ENCODE measurements at places on chromosomes 5 and 9. TPM values are rescaled to one million over a fixed set of nuclear protein-coding genes. Genes with fewer than 3 reads are reported as not detected.

- no peak for DNase-seq
Observed at GRCh38 chr5:160970605-160971191, 118.7 kb upstream of the ATP10B start.

The DDX4 gene
- not detected for total RNA-seq

The LRRTM2 gene
- not detected for total RNA-seq

DNA sequence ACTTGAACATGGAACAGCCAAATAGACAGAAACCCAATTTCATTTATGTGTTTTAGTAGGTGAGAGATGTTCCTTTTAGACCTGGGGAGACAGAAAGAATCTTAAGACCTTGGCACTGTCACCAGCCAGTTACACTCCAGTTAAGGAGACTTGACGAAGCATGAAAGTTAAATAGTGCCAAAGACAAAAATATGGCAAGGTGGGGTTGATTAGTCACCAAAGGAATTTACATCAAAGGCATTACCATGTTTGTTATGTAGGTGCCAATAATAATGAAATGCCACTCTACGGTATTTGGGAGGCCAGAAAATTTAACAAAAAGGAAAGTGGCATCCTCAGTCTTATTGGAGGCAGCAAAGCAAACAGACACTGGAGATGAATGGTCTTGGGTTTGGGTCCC, 9.2 kb upstream of the IL12B start:
- DNase-seq: no peak

DNA sequence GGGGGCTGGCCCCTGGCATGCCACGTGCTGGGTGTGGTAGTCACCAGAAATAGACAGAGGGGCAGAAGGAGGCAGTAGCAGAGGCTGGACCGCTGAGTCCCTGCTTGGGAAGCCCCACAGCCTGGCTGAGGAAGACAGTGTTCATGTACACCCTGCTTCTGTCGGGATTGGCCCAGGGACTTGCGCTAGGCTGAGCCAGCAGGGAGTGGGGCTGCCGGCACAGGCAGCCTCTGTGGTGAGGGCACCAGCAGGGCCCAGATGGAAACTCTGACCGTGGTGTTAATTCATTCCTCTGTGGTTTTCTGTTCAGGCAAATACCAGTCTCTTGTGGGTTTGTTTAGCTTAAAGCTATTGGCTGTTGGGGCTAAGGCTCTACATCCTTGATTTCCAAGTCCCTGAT, 108.6 kb upstream of the RAD23B start:
- DNase-seq: no peak
